ENCODE measurements at places on chromosomes 11 and 22.

- DNase-seq, result no peak
These were observed 33.4 kb downstream of the PLA2G6 start for GRCh38 chr22:38148245-38148644.

DNA sequence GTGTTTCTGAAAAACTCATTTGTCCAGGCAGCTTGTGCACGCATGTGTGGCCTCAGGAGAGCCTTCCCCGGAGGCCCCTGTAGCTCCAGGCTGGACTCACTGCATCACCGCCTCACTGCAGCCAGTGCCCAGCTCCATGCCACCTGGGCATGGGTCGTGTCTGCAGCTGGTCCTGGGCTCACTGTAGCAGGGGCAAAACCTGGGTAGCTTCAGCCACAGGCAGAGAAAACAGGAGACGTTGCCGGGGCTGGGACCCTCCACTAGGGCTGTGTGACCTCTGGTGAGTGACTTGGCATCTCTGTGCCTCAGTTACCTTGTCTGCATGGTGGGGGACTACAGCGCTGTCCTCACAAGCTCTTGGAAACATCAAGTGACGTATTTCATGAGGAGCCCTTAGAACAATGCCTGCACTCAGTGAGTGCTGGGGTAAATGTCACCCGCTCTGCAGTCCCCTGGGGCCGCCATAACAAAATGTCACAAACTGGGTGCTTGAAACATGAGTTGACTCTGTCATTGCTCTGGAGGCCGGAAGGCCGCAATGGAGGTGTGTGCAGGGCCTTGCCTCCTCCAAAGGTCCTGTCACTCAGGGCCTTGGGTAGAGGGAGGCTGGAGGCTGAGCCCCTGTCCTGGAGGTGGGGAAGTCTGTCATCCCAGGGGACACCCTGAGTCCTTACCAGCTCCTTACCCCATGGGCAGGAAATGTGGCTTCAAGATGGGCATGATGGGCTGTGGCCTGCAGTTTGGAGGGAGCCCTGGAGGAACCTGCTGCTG, 488.7 kb downstream of the TBC1D22A start:
- DNase-seq, result no peak

DNA sequence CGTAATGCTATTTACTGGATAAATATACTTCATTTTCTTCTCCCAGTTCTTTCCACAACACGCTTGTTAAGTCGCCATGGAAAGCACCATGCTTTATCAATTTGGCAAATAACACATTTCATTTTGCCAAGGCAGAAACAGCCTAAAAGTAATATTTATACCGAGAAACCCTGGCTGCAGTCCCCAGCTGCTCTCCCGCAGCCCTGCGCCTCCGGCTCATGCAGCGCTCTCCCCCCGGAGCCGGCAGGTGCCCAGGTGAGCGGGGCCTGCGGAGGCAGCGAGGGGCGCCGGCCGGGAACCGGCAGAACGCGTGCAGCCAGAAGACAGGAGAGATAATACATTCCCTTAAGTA, 681 bp upstream of the ARHGEF12 start:
- peak; percentile 7 for DNase-seq

DNA sequence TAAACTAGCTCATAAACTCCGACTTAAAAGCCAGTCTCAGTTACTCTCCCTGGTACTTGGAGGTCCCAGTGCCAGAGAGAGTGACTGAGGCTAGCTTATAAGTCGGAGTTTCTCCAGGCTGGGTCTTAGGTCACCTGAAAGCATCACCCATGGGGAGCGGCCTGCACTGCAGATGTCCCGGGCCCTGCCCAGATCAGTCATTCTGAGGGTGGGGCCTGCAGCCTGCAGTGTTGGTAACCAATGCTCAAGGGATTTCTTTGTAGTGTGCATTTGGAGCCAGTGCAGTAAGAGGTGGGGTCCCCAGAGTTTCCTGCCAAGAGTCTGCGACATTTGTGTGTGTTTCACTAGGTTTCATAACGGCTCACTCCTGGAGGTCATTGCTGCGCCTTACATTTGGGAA, 14.8 kb downstream of the TAB1 start:
- DNase-seq, result no peak

DNA sequence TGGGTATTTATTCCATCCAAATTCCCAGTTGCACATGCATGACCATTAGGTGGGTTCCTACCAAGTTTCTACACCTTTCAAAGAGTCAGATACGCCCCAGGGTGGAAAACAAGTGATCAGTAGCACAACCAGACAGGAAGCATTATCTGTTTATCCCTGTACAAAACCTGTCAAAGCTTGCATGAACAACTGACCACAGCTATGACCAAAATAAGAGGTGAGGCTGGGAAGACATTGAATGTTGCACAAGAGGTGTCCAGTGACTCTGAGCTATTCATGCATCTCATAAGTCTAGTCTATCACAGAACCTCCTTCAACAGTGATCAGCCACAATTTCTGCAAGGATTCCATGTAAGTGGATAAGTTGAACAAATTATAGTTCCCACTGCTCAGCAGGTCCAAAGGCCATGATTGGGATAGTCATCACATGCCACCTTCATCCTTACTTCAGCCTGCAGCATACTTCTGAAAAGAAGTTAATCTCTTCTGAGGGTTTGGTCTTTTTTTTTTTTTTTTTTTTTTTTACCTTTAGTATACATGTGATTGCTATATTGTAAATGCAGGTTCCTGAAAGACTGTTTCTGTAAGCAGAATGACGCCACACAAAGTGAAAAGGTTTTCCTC, 28.0 kb upstream of the TMEM45B start:
- DNase-seq, result no peak

- no peak for DNase-seq
These were observed 20.0 kb downstream of the GUCY1A2 start for GRCh38 chr11:106998116-106998915.

GRCh38 chr11:112253605-112254242, 6.9 kb downstream of the PLET1 start:
- DNase-seq, result no peak

- DNase-seq, result no peak
These were observed 21.2 kb upstream of the BDNF start for GRCh38 chr11:27721264-27722116.

DNA sequence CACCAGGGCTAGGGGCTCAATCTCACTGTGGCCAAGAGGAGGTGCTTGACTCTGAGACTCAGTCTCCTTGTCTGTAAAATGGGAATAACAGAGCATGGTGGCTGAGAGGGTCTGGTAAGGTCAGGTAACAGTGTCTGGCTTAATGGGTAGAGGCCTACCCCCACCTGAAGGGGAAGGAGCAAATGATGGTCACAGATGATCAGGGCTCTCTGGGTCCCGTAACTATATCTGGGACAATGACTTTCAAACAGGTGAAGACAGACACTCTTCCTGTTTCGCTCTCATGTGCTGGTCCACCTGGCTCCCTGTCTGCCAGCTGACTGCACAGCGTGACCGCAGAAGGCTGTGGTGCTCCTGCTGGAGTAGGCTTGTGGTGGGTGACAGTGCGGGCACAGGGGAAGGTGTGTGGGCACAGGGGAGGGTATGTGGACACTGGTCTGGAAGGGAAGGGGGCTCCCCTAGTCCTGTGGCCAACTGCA, 4.0 kb downstream of the A4GALT start:
- peak; percentile 43 for DNase-seq

DNA sequence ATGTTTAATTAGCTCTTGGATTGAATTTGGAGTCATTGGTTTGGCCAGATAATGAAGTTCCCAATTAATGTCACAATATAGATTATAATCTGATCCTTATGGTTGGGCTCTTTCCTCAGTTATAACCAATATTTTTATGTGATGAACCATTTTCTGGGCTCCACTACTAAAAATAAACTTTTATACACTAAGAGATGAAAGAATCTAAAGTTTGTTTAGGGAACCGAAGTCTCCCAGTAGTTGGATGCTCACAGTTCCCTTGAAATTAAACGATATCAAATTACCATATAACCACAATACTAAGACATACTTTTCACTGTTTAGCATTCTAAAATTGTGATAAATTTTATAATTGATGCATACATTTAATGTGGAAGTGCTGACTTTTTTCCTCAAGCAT, 47.0 kb upstream of the ARHGAP42 start:
- no peak for DNase-seq

DNA sequence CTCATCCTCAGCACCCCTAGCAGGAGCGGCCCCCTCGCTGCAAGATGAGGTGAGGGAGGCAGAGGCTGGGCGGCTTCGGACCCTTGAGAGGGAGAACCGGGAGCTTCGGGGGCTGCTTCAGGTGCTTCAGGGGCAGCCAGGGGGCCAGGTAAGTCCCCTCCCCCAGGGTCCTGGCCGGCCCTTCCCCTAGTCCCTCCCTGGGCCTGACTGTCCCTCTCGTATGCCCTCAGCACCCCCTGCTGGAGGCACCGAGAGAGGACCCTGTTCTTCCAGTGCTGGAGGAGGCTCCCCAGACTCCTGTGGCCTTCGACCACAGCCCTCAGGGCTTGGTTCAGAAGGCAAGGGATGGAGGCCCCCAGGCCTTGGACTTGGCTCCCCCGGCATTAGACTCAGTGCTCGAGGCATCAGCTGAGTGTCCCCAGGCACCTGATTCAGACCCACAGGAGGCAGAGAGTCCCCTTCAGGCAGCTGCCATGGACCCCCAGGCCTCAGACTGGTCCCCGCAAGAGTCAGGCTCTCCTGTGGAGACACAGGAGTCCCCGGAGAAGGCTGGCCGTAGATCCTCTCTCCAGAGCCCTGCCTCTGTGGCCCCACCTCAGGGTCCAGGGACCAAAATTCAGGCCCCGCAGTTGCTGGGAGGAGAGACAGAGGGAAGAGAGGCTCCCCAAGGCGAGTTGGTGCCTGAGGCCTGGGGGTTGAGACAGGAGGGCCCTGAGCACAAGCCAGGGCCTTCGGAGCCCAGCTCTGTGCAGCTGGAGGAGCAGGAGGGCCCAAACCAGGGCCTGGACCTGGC, 4.0 kb downstream of the CCDC88B start:
- DNase-seq, result no peak

DNA sequence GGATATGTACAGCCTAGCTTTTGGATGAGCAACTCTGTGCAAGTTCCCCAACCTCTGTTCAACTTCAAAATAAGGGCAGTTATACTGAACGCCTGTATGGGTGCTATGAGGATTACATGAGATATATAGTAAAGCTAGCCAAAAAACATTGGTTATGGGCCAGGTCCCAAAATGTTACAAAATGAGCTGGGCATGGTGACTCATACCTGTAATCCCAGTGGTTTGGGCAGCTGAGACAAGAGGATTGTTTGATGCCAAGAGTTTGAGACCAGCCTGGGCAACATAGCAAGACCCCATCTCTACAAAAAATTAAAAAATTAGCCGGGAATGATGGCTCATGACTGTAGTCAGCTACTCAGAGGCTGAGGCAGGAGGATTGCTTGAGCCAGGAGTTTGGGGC, 118.4 kb downstream of the TEAD1 start:
- DNase-seq, result no peak

DNA sequence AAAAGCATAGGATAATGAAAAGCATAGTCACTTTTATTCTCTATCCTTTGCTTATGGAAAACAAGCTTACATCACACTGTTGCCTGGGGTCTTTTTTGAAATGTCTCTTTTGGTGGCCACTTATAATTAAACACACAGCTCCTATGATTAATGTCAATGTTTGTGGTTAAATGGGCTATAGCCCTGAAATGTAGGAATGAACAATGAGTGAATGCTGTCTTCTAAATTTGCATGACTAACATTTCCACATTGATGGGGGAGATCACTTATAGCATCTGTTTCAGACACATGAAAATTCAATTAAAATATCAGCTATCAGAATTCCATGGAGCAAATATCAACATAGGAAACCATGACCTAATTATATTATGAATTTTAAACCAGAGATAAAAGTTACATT, 171.4 kb upstream of the FAT3 start:
- no peak for DNase-seq

DNA sequence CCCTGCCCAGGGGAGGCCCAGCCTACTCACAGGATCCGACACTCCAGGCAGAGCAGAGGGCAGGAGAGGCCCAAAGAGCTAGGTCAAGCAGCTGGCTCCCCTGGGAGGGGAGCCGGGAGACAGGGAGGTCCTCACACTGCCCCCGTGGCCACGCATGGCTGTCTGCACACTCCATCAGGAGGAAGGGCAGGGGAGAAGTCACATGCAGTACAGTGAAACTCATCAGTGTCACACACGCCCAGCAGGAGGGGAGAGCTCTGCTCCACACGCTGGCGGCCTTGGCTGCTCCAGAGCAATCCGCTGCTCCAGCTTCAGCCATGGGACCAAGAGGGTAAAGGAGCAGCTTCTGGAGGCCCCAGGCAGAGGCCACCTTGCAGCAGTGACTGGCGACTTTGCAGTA, 14.3 kb downstream of the TCIRG1 start:
- DNase-seq, result no peak

GRCh38 chr11:79243422-79244210, 197.2 kb downstream of the TENM4 start:
- DNase-seq, result no peak

GRCh38 chr11:2708757-2709281, 9.0 kb upstream of the KCNQ1OT1 start:
- DNase-seq, result no peak

GRCh38 chr11:93783765-93784144, 327 bp upstream of the MED17 start:
- DNase-seq, result no peak

GRCh38 chr22:50676180-50676636, 3.6 kb downstream of the SHANK3 start:
- DNase-seq, result no peak

DNA sequence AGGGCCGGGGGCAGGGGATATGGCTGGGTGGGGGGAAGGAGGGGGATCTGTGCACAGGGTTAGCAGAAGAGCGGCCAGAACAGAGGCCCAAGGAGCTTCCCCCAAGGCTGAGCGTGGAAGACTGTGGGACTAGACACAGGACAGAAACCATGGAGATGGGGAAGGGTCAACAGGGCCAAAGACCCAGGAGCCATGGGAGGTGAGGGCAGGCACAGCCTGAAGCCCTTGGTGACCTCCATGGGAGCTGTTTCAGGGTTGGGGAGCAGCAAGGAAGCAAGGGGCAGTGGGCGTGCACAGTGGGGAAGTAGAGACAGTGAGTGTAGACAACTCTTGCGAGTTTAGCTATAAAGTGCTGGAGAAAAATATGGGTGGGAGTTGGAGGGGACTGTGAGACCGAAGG, 56.6 kb downstream of the WNT11 start:
- DNase-seq, result no peak

DNA sequence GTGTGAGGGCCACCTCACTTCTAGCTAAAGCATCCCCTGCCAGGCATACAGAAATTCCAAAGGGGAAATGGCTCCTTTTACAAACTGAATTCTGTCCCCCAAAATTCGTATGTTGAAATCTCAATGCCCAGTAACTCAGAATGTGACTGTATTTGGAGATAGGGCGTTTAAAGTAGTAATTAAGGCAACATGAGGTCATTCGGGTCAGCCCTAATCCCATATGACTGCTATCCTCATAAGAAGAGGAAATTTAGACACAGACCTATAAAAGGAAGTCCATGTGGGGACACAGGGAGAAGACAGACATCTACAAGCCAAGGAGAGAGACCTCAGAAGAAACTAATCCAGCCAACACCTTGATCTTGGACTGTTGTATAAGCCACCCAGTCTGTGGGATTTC, 119.1 kb downstream of the CHST1 start:
- DNase-seq, result no peak

All from CD4-positive, alpha-beta T cell treated with Interferon gamma for 1 hour (primary cell).